ENCODE measurements at places on chromosomes 7 and 10. TPM values are rescaled to one million over a fixed set of nuclear protein-coding genes. Genes with fewer than 3 reads are reported as not detected.

DNA sequence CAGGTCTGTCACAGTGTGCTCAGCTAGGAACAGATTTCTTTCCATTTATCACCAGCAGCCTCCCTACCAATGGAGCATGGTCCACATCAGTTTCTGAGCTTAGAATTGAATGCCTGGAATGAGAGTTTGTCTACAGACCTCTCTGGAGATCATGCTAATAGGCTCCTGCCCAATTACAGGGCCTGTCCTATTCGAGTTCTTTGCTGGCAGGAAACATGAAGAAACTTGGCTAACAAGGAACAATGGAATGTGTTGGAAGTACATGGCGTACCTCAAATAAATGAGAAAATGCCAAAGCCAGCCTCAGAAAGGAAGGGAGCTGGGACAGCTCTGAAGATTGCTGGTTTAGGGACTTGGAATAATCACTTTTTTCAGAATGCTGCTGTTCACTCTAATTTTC lies 186.0 kb upstream of the AKR1E2 start:
- DNase-seq, result no peak

DNA sequence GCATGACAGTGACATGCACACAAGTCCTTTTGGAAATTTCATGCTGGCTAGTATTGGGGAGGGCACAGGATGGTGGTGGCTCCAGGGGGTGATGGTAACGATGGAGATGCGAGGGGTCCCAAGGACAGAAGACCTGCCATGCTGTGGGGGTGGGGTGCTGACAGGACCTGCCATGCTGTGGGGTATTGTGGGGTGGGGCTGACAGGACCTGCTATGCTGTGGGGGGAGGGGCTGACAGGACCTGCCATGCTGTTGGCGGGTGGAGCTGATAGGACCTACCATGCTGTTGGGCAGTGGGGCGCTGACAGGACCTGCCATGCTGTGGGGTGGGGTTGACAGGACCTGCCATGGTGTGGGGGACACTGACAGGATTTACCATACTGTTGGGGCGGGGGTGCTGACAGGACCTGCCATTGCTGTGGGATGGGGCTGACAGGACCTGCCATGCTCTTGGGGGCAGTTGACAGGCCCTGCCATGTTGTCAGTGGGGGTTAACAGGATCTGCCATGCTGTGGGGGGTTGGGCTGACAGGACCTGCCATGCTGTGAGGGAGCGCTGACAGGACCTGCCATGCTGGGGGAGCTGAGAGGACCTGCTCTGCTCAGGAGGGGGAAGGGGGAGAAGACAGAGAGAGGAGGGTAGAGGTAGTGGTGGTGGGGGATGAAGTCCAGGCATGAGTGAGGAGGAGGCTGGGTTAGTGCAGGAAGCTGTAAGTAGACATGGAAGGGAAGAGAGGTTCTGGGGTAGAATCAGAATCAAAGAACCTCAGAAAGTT lies 36.2 kb upstream of the RET start:
- no peak for DNase-seq

- no peak for DNase-seq
Measured at GRCh38 chr10:68811314-68812009, 15.9 kb upstream of the STOX1 start.

GRCh38 chr7:147013825-147014224 lies 897.2 kb downstream of the CNTNAP2 start:
- DNase-seq, result no peak

GRCh38 chr7:1244700-1245523 lies 12.2 kb downstream of the UNCX start:
- DNase-seq, result no peak

GRCh38 chr10:71480662-71481061 lies 83.9 kb downstream of the CDH23 start:
- DNase-seq, result no peak

GRCh38 chr7:45598886-45599520 lies 24.8 kb downstream of the ADCY1 start:
- DNase-seq, result no peak

- DNase-seq, result no peak
Measured at GRCh38 chr7:139854124-139854511, 25.1 kb downstream of the TBXAS1 start.

- no peak for DNase-seq
Measured at GRCh38 chr10:14742815-14743214, 31.9 kb downstream of the FAM107B start.

- DNase-seq, result no peak
Measured at GRCh38 chr10:24256619-24257107, 47.7 kb downstream of the KIAA1217 start.

DNA sequence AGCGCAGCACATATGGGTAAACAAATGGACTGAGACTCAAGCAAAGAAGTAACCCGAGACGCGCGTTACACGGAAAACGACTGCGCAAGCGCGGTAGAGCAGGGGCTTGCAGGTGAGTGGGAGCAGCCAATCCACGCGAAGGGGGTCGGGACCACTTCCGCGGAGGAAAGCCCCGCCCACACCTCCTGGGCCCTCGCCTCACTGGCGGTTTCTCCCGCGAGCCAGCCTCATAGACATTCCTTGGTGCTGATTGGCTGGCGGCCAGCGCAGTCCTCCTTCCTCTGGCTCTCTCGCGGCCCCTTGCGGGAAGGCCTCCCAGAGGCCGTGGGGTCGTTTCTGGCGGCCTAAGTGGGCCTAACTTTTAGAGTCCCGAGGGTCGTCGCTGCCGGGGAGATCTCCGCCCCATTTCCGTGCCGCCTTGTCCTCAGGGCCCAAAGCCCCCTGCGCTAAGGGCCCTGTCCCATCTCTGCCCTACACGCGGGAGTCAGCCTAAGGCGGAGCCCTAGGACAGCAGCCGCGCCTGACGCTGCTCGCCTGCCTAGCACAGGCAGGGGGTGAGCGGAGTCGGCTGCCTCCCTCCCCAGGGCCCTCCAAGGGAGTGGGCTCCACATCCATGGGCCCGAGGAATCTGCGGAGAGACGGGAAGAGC lies 9.1 kb upstream of the FXYD4 start:
- DNase-seq, result peak; percentile 47

- DNase-seq, result no peak
Measured at GRCh38 chr7:78039790-78040776, 241.5 kb downstream of the PHTF2 start.

Gene MMP21
- not detected for total RNA-seq

Gene OR2A14
- total RNA-seq, result not detected

Gene SYT15B
- total RNA-seq, result 0.06 TPM

Gene HOXA11
- total RNA-seq, result 26.6 TPM

Gene FAM241B
- 37.5 TPM for total RNA-seq

Gene PSTK
- 2.3 TPM for total RNA-seq
